Fibroblast of mammary gland (primary cell): ENCODE measurements at places on chromosomes 16 and 17.

GRCh38 chr17:38750312-38751121 lies 2.0 kb upstream of the PSMB3 start:
- DNase-seq = no peak

DNA sequence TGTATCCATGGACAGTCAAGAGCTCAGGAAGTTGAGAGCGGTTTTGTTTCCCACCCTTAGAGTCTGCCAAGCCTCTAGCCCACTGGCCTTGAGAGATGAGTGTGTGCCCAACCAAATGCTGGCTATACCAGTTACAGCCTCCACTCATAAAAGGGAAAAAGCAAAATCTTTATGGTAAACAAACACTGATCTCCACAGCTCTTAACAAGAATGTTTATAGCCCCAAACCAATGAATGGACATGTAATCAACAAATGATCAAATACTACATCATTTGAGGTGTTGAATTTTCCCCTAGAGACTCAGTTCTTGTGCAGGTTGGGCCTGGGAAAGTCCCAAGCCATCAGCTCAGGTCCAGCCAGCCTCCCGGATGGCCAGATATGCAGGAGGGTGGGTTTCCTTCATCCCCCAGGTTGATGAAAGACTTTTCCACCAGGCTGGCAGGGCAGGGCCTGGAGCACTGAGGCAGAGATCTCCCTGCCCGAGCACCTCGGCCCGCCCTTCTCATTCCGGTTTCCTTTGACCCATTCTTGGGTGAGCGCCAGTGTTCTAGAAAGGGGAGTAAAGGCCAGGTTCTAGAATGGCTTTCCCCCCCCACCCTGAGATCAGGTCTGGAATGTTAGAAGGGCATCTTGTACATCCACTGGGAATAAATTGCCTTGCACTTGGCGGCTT lies 3.9 kb upstream of the EFTUD2 start:
- no peak for DNase-seq

DNA sequence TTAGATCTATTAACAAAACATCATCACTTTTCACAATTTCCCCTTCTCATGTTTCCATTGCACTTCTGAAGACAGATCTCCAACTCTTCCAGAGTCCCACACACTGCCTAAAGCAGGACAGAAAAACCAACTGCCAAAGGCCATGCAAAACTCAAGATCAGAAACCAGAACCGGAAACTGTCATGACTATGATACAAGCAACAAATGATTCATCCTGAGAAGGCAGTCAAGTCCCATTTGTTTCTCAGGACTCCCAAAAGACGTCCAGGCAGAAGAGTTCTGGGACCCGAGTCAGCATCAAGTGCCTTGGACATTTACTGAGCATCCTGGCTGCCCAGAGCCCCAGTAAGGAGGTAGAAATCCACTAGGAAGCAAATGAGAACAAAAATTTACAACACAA lies 38.8 kb downstream of the ERN1 start:
- peak; percentile 69 for DNase-seq

DNA sequence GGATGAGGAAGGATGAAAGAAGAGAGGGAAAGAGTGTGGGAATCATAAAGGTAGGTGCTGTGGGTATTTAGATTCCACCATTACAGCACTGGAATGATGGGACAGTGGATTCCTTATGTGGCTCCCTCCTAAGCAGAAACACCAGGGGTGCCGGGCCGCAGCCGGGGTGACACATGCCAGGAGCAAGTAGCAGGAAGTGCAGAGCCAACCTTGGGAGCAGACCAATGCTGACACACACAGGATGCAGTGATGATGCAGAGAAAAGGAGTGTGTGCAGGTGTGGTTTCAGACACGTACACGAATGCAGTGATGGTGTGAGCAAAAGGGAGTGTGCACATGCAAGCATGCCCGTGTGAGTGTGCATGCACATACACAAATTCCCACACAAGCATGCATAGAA lies 338.0 kb downstream of the SLC39A11 start:
- no peak for DNase-seq

DNA sequence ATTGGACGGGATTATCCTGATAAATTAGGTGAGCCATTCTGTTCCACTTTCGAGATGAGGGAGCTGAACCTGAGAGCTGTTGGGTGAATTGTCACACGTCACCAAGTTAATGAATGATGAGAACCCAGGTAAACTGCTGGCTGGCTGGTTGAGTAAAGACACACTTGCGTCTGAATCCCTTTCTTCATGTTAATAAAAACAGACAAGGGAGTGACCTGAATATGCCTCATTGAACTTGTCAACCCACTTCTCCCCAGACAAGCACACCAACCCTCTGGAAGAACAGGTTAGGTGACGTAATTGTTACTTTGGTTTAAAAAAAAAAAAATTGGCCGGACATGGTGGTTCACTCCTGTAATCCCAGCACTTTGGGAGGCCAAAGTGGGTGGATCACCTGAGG lies 400.9 kb upstream of the CDH5 start:
- no peak for DNase-seq

GRCh38 chr16:47511882-47512281 lies 50.8 kb downstream of the PHKB start:
- DNase-seq = no peak

GRCh38 chr16:8928467-8928957 lies 35.2 kb downstream of the USP7 start:
- DNase-seq = peak; percentile 76

GRCh38 chr16:336269-336668 lies 16.3 kb downstream of the AXIN1 start:
- no peak for DNase-seq

GRCh38 chr16:1914084-1914608 lies 4.1 kb downstream of the HS3ST6 start:
- no peak for DNase-seq

DNA sequence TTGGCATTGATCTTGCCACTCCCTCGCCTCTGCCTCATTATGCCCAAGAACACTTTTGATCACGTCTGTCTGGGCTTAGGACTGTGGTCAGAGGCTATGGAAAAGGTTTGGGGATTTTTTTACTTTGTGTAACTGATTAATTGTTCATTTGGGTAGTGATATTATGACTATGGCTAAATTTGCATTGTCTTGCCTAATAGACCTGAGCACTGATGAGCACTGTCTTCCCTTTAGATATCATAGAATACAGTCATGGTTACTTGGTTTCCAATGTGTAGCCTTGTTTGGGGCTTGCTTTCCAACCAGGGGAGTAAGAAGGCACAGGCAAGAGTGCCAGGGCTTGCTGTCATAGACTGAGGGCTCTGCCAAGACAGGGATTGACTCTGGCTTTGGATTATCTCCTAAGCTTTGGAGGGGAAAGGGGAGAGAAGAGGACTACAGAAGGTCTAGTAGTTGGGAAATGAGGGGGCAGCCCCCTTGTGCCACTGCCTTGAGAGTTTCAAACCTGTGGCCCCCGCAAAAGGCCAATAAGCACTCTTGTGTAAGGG lies 13.7 kb downstream of the LIMD2 start:
- no peak for DNase-seq

GRCh38 chr17:68148936-68149335 lies 98.9 kb upstream of the AMZ2 start:
- DNase-seq = no peak

- no peak for DNase-seq
Measured at GRCh38 chr16:586645-587590, 2.9 kb upstream of the RAB40C start.

DNA sequence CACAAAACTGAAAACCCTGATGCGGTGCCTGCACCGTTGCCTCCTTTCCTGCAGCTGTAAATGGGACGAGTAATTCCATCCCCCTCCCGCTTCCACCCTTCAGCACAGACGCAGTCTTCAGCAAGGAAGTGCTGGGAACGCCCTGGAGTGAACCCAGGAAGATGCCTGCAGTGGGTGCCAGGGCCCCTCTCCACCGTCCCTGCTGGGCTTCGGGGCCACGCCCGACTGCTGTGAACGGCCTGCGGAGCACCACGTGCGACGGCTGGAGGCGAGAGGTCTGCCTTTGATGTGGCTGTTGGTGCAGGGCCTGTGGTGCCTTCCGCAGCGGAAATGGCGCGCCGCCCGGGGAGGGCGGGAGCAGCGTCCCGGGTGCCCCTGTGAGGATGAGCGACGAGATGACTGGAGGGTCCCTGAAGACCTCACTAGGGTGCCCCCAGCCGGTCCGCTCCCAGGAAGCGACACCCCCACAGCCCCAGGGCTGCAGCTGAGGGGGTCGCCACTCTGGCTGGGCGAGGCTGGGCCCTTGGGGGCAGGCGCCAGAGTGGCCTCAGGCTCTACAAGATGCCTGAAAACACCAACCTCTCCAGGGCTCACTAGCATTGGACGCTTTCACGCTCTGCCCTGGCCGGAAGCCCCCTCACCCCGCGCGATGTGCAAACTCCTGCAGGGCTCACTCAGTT lies 749 bp upstream of the MC1R start:
- DNase-seq = peak; percentile 96

DNA sequence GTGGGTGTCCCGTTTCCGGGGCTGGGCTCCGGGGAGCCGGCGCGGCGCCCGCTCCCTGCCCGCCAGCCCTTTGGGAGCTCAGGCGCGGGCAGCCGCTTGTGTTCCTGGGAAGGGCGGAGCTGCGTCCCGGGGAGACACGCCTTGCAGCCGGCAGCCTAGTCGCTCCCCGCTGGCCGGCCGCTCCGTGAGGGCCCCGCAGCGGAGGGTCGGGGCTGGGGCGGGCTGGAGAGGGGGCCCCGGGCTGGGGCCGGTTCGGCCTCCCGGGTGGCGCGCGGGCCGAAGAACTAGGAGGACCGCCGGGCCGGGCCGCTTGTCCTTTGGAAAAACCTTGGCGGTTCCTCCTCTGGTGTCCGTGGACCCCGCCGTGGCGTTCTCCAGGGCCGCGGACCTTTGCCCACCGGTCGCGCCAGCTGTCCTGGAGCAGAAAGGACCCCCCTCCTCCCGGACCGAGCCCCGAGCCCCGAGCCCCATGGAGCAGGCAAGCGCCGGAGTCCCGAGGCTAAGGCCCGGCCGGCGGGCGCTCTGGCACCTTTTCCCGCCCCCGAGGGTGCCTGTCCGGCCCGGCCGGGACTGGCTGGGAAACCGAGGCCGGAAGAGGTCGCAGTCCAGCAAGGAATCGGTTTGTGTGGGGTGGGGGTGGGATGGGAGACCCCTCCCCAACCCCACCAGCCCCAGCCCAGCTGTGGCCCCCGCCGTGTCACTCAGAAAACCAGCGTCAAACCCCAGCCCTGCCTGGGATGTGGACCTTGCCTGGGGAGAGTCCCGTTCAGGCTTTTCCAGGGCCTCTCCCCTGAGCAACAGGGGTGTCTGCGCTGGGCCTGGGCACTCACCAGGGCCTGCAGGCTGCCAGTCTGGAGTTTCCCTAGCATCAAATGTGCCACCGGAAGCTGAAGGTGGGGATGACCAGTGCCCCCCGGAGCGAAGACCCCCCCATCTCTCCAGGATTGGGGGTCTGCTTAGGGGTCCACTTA lies 6.8 kb upstream of the TBC1D3B start:
- peak; percentile 72 for DNase-seq

DNA sequence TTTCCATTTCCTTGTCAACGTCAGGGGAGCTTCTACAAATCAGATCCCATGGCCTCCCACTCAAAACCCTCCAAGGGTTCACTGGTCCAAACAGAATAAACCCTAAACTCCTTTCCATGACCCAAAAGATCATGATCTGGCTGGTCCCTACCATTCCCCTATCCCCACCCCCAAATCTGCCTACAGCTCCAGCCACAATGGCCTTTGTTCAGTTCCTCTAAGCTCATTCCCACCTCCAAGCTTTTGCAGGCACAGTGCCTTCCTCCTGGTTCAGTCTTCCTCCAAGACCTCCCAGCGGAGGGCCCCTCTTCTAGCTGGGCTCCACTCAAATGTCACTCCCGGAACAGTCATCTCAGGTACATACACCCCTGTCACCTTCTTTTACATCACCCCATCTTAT lies 2.0 kb downstream of the GPRC5B start:
- no peak for DNase-seq

DNA sequence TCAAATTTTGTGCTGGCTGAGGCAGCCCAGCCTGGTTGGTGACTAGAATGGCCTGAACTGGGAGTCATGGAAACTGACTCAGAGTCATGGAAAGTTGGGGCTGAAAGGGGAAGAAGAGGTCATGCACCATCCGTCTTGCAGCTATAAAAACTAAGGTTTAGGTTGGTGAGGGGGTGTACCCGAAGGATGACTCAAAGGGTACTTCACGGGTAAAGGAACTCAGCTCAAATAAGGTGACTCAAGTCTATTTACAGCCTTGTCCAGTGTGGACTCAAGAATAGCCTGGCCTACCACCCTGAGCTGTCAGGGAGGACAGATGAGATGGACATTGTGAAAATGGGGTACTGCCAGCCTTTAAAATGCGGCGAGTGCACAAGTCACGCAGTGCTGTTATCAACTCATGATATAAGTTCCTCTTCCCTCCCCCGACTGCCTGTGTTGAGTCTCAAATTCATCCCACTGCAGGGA lies 18.6 kb downstream of the CD300LB start:
- peak; percentile 87 for DNase-seq

- DNase-seq = peak; percentile 34
Measured at GRCh38 chr17:10875984-10876555, 38.2 kb upstream of the PIRT start.

GRCh38 chr16:6573577-6573976 lies 759.1 kb upstream of the RBFOX1 start:
- no peak for DNase-seq

DNA sequence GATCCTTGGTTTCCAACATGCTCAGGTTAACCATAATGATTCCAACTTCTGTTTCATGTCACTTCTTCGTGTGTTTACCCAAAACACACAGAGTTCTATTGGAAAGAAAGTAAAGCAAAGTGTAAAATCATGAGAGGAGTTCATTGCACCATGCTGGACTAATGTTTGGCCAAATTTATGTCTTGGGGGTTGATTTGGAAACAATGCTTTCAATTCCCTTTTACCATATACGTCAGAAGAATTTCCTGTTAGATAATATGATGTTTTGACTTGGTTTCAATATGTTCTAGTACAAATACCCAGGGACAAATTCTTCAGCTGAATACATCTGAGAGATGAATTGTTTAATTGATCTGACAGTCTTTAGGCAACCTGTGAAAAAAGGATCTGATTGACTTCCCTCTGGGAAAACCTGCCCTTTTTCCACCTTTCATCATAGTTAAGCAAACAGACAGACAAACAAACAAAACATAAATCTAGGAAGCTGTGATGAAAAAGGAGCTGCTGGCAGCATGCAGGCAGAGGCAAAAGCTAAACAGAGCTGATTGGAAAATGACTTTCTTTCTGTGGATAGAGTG lies 26.0 kb upstream of the MPHOSPH6 start:
- peak; percentile 39 for DNase-seq
